PC-3 (cell line): ENCODE measurements at places on chromosomes 7 and 10. TPM values are rescaled to one million over a fixed set of nuclear protein-coding genes. Genes with fewer than 3 reads are reported as not detected.

DNA sequence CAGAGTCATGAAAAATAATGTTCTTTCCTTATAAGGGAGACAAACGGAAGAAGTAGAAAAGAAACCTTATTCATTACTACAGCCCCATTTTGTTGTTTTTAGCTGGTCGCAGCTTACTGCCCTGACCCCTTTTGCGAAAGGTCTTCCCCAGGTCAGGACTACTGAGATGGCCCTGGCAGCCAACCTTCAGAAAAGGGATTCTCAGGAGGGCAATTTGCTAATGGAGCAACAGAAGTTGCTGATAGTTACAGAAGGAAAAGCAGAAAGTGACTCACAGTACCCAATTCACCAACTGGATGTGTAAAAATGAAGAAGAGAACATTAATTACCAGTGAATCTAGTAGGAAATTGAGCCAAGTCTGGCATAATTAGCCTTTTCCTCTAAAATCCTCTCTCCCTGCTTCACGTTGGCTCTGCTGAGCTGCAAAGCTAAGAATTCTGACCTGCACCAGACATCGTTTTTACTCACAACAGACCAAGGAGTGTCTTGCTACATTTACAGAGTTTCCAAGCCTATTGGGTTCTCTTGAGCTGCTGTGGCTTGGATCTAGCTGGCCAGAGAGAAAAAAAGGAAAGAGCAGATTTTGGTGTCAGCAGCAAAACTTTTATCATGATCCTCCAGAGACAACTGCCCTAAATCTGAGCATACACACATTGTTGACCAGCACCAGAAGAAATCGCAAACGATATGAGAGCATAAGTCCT lies 499.9 kb upstream of the FZD8 start:
- H3K4me1 ChIP-seq = no peaks in the 10 kb centered on the region
- H3K27me3 ChIP-seq = no peaks in the 10 kb centered on the region
- H3K4me3 ChIP-seq = no peak overlapping the region
- H3K27ac ChIP-seq = no peak overlapping the region
- DNase-seq = no peak
- no peaks in the 10 kb centered on the region for H3K36me3 ChIP-seq

Gene PNLIPRP3
- total RNA-seq = not detected in 2 replicates

- no peak for DNase-seq
- no peaks in the 10 kb centered on the region for H3K4me1 ChIP-seq
- H3K27me3 ChIP-seq = no peaks in the 10 kb centered on the region
Observed at GRCh38 chr7:154167051-154167450, 114.9 kb downstream of the DPP6 start.

- no peak overlapping the region for H3K27ac ChIP-seq
Observed at GRCh38 chr10:71789871-71790270, 16.6 kb upstream of the VSIR start.

DNA sequence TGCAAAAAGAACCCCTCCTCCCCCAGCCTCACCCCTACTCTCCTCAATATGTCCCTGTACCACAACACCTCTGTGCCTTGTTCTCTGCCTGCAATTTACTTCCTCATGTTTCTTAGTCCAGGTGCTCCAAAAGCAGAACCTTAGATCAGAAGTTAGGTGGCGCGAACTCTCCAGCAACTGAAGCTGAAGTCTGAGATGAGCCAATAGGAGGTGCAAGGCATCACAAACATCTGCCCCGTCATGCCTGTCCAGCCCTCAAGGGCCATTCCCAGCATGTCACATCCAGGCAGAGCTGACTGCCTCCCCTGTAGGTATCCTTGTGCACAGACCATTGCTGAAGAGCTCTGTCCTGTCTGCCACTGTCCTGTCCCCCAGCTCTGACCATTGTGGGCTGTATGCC lies 508.8 kb downstream of the GRID1 start:
- H3K27me3 ChIP-seq = no peaks in the 10 kb centered on the region
- DNase-seq = no peak
- no peak overlapping the region for H3K27ac ChIP-seq
- H3K36me3 ChIP-seq = no peaks in the 10 kb centered on the region
- no peak overlapping the region for H3K4me3 ChIP-seq

- no peak for DNase-seq
- H3K27me3 ChIP-seq = no peaks in the 10 kb centered on the region
- H3K27ac ChIP-seq = no peak overlapping the region
Observed at GRCh38 chr10:13823096-13823708, 236.4 kb downstream of the PRPF18 start.

GRCh38 chr10:31261511-31262311 lies 57.3 kb upstream of the ZEB1 start:
- peak overlapping the region; percentile 30; the same call in 1 of the 2 replicates for H3K4me3 ChIP-seq
- H3K27ac ChIP-seq = peak overlapping the region; percentile 54
- no peaks in the 10 kb centered on the region for H3K27me3 ChIP-seq
- peak; percentile 61 for DNase-seq
- peaks cover 28% of the 10 kb centered on the region for H3K4me1 ChIP-seq

Gene CAV1
- 284 and 296 TPM in 2 replicates for total RNA-seq

Gene ACBD7
- 3.3 and 5.4 TPM in 2 replicates for total RNA-seq

Gene MUC3A
- 0.11 and 0.46 TPM in 2 replicates for total RNA-seq

DNA sequence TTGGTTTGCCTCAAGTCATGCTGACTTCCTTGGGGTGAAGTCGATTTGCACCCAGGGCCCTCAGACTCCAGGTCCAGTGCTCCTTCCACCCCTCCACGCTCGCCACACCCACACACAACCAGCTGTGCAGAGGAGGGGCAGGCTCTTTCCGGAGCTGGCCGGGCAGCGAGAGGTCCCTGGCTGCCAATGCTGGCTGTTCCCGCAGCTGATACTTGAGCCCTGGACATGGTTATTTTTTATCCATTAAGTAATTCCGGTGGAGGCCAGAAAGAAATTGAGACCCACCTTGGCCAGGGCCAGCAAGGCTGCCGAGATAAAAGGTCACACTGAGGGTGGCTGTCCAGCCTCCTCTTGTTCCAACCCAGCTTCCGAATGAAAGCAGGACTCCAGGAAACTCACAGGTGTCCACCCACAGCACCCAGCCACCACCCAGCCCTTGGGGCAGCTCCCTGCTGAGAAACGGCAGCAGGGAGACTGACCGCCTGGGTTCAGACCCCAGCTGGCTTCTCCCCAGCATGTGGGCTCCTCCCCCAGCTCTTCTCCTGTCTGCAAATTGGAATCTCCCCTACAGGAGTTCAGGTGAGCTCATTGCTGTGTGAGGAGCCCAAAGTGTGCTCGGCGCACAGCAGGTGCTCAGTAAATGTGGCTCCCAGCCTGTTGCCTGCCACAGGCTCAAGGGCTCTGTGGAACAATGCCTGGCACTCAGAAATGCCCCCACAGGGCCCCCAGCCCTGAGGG lies 77.8 kb downstream of the PDGFA start:
- H3K27ac ChIP-seq = no peak overlapping the region
- DNase-seq = no peak
- no peaks in the 10 kb centered on the region for H3K4me1 ChIP-seq
- no peaks in the 10 kb centered on the region for H3K36me3 ChIP-seq
- H3K27me3 ChIP-seq = no peaks in the 10 kb centered on the region
- H3K4me3 ChIP-seq = no peak overlapping the region

Gene TWIST1
- total RNA-seq = 15.7 and 22.3 TPM in 2 replicates

Gene LIPF
- not detected in 2 replicates for total RNA-seq

GRCh38 chr10:129825826-129826225 lies 138.2 kb downstream of the EBF3 start:
- no peaks in the 10 kb centered on the region for H3K4me1 ChIP-seq
- no peaks in the 10 kb centered on the region for H3K27me3 ChIP-seq
- no peak overlapping the region for H3K27ac ChIP-seq
- no peaks in the 10 kb centered on the region for H3K36me3 ChIP-seq
